Lower lobe of right lung (tissue), 2 donors: ENCODE measurements at places on chromosomes 12 and 14. TPM values are rescaled to one million over a fixed set of nuclear protein-coding genes. Genes with fewer than 3 reads are reported as not detected.

- peaks cover 7% of the 10 kb centered on the region for H3K4me1 ChIP-seq
- no peaks in the 10 kb centered on the region for H3K36me3 ChIP-seq
- no peaks in the 10 kb centered on the region for H3K27me3 ChIP-seq
- no peak overlapping the region for H3K4me3 ChIP-seq
These were observed 3.6 kb upstream of the CLEC2B start for GRCh38 chr12:9872742-9873141.

DNA sequence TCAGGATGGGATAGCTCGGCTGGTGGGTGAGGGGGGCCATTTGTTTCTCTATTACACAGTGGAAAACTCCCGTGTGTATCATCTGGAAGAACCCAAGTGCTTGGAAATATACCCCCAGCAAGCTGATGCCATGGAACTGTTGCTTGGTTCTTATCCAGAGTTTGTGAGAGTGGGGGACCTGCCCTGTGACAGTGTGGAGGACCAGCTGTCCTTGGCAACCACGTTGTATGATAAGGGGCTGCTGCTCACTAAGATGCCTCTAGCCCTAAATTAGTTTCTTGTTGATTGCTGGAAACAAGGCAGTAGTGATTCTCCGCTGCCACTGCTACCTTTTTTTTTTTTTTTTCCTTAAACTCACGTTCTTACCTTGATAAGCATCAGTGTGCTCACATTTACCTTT is 1.9 kb downstream of the RIOX1 start:
- peaks cover 16% of the 10 kb centered on the region for H3K36me3 ChIP-seq
- peaks cover 35% of the 10 kb centered on the region for H3K4me1 ChIP-seq
- H3K4me3 ChIP-seq = no peak overlapping the region
- DNase-seq = no peak
- H3K27ac ChIP-seq = no peak overlapping the region
- H3K27me3 ChIP-seq = no peaks in the 10 kb centered on the region

Gene GARIN6
- not detected for total RNA-seq

Gene FOXN3
- 116 TPM for total RNA-seq
